ENCODE measurements at places on chromosomes 1 and 21.

- no peak for DNase-seq
These were observed 354.4 kb downstream of the RYR2 start for GRCh38 chr1:237396426-237396825.

- no peak for DNase-seq
These were observed 45.8 kb downstream of the BCAR3 start for GRCh38 chr1:93635614-93636543.

DNA sequence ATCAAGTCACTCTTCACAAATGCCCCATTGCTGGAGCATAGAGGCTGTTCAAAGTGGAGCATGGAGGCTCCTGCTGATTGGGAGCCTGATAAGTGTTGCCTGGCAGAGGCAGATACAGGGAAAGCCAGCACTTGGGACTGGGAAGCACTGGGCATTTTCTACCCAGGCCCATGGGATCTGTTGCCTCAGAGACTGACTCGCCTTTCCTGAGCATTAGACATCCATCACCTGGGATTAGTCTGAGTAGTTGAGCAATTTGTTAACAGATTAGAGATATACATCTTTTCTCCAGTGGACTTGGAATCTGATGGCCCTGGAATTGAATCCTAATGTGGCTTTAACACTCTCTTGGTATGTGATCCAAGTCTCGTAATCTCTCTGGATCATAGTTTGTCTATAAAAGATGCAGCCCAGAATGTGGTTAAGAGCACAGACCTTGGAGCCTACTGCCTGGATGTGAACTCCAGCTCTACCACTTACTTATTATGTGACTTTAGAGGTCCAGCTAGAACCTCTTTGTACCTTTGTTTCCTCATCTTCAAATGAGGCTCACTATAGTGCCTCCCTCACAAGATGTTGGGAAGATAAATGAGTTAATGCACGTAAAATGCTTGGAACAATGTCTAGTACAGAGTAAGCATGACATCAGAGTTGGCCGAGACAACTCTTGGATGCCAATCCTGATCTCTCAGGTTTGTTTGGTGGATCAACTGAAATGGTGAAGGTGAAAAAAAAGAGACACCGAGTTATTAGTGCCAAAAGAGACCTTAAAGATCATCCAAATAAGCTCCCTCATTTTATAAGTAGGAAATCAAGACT is 38.3 kb upstream of the NRDC start:
- no peak for DNase-seq

- peak; percentile 45 for DNase-seq
These were observed 8.5 kb downstream of the GGPS1 start for GRCh38 chr1:235336903-235337302.

- no peak for DNase-seq
These were observed 125.8 kb upstream of the SLC44A3 start for GRCh38 chr1:94694226-94694915.

GRCh38 chr1:219566951-219567947 is 45.7 kb downstream of the ZC3H11B start:
- peak; percentile 21 for DNase-seq

GRCh38 chr1:232227306-232227705 is 402.6 kb downstream of the SIPA1L2 start:
- DNase-seq, result no peak

GRCh38 chr21:41948078-41948895 is 5.5 kb downstream of the C2CD2 start:
- no peak for DNase-seq

- no peak for DNase-seq
These were observed 2.1 kb upstream of the FTCD start for GRCh38 chr21:46157396-46157986.

DNA sequence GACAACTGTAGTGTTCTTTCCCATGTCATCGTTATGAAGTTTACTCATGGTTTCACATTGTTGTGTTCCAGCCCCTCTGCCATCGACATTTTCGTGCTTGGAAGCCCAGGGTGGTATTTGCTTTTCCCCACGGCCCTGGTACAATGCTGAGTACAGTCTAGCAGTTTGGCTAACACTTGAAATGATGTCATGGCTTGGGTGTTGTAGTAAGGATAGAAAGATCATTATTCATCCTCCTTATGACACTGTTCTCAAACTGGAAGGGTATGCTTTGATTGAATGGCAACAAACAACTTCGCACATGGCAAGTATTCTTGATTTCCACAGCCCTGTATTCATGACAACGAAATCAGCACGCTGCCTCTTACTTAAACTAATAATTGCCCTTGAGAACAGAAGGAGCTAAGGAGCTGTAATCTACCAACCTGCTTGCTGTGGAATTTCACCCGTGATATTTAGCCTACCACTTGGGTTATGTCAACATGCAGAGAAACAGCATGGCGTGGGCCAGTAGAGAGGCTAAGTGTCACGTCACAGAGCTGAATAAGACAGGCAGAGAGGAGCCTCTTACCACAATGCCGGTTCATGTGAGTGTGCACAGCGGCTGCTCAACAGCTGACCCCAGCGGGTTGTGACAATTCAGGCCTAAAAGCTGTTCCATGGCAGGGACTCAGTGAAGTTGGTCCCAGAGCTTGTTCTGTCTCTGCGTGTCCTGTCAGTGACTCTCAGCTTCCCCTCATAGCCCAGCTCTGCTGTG is 73.9 kb downstream of the KCNJ6 start:
- no peak for DNase-seq

DNA sequence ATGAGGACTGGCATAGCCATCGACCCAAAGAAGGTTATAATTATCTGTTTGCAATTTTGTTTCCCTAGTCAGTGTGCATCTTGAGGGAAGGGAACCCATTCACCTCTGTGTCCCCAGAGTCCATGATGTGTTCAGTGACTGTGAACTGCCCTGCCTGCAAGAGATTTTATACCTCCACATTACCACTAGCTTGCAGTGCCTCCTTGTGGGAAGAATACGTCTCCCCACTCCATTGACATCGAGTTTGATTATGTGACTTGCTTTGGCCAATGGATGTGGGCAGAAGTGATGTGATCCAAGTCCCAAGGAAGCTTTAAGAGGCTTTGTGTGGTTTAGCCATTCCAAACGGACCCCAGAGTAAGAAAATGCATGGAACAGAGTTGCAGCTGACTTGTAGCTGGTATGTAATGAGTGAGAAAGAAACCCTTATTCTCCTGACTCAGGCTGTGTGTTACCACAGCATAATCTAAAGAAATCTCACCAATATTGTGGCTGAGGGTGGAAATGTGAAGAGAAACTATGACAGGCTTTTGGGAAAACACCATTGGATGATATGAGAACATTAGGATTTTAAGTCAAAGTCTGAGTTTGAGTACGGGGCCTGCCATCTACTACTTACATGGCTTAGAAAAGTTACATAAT is 47.8 kb upstream of the NRDC start:
- DNase-seq, result peak; percentile 8

DNA sequence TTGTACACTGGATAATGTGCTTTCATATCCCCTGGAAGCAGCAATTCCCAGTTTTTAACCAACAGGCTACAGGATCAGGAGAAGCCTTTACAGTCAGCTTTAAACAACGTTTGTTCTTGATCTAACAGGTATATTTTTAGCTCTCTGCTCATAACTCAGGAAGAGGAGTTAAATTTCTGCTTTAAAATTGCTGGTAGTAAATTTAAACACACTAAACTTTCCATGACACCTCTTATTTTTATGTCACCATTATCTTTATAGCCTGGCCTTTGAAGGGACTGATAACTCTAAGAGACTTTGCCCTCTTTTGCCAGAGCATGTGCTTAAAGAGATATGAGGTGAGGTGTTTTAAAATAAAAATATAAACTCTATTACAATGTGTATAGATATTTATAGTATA is 119.6 kb upstream of the BRINP3 start:
- no peak for DNase-seq

Measured in activated CD4-positive, alpha-beta T cell treated with anti-CD3 and anti-CD28 coated beads, Interleukin-2, amount 50 U/mL, for 16 hours (primary cell).